ENCODE measurements at places on chromosomes 2 and 18.

- DNase-seq, result no peak
Measured at GRCh38 chr2:101111917-101112771, 39.0 kb downstream of the TBC1D8 start.

DNA sequence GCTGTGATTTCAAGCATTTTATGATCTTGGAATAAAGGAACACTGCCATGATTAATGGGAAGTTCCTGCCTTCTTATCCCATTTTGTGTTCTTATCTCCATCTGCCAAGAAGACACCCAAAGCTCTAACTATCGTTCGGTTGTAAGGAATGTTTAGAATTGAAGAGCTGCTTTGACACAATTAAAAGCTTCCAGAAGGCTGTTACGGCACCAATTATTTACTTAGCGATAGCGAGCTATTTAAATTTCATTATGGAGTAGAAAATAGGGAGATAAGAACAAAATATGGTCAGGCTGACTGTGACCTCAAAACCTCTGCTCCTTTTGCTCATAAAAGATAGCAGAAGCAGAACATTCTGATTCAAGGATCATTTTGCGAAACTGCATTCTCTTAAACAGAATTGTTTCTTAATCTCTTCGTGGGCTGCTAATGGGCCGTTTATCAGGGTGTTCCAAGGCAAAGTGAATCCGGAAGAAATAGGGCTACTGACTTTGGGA is 101.6 kb downstream of the SLC4A3 start:
- DNase-seq, result no peak

DNA sequence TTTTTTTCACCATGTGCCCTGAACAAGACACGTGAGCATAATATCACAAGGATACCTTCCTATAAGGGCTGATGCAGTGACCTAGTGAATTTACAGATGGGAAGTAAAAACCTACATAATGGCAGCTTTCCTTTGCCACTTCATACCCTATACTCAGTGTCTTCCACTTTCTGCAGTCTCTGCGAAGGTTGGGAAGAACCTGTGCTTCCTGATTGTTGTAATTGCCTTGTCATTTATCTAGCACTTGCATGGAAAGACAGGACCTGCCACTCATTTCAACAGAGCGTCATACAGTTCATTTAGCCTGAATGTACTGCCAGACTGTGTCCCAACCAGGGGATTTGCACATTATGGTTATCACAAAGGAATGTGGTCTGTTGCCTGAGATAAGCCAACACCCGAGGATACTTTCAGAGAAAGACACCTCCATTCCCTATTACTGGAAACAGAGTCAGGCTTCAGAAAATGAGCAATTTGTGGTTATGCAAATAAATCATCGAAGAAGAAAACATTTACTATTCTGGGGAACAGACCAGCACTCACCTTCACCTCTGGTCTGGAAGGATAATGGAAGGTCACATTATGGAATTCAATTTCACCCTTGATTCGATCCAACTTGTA is 55.0 kb downstream of the ABCB11 start:
- DNase-seq, result no peak

- no peak for DNase-seq
Measured at GRCh38 chr2:239876271-239876947, 148.7 kb downstream of the NDUFA10 start.

DNA sequence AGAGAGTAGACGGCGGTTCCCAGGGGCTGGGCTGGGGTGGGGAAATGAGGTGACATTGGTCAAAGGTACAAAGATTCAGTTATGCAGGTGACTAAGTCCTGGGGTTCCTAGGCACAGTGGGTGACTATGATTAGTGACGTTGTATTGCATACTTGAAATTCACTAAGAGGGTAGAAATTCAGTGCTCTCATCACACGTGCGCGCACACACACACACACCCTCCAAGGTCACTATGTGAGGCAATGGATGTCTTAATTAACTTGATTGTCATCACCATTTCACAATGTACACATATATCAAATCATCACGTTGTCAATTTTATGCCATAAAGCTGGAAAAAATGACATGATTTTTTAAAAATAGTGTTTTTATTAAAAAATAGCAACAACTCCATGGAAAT is 92.9 kb upstream of the ALKAL2 start:
- no peak for DNase-seq

DNA sequence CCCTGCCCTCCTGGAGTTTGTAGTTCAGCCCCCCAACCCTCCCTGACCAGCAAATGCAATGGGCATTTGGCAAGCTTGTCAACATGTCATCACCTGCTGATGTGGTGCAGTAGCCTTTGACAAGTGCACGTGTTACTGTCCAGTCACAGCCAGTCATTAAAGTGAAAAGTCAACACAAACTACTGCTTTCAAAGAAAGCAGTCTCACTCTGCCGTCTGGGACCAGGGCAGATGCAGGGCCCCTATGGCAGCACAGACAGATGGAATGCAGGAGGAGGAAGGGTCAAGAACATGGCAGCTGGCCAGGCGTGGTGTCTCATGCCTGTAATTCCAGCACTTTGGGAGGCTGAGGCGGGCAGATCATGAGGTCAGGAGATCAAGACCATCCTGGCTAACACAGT is 222.4 kb upstream of the OSR1 start:
- DNase-seq, result no peak

DNA sequence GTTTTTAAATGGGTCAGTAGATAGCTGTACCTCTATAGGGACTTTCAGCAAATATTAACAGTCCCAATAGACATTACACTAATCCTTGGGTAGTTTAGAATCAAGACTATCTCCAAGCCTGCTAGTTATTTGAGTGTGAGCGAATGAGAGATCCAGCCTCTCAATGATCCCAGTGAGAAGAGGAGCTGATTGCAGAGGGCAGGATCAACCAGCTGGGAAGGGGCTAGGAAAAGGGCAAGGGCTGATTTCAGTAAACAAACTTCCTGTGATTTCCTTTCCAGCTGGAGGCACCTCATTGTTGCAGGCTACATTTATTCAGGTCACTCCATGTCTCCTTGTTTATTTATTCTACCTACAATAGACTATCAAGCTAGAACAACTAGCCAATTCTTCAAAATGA is 84.1 kb upstream of the CTNNA2 start:
- no peak for DNase-seq

- DNase-seq, result no peak
Measured at GRCh38 chr2:239344857-239345216, 56.0 kb downstream of the HDAC4 start.

GRCh38 chr18:69102959-69103358 is 297.7 kb upstream of the DOK6 start:
- no peak for DNase-seq

- no peak for DNase-seq
Measured at GRCh38 chr2:149733936-149734685, 146.5 kb upstream of the MMADHC start.

DNA sequence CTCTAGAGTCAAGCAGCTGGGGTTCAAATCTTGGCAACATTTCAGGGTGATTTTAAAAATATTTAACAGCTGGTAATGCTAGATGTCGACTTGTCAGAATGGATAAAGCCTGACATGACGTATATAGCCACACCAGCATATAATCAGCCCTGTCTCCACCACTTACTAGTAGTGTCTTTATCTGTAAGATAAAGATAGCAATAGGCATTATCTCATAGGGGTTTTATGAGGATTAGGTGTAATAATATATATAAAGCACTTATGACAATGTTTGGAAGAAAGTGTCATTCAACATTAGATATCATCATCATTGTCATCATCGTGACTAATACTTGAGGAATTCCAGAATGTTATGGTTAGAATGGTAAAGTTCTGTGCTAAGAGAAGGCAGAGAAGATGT is 369.0 kb upstream of the CWC22 start:
- no peak for DNase-seq

- DNase-seq, result no peak
Measured at GRCh38 chr18:48142353-48142752, 211.9 kb upstream of the SMAD2 start.

- no peak for DNase-seq
Measured at GRCh38 chr2:163729636-163730273, 6.1 kb downstream of the FIGN start.

- no peak for DNase-seq
Measured at GRCh38 chr2:176826984-176827668, 385.5 kb upstream of the HNRNPA3 start.

Measured in stimulated activated CD8-positive, alpha-beta memory T cell treated with anti-CD3 and anti-CD28 coated beads, Interleukin-15, amount 100 ng/mL, for 1 hour (primary cell).